ENCODE measurements at places on chromosomes 6 and 20. TPM values are rescaled to one million over a fixed set of nuclear protein-coding genes. Genes with fewer than 3 reads are reported as not detected.

Gene EPB41L1
- 0.17 TPM for total RNA-seq

Gene ERVFRD-1
- not detected for total RNA-seq

Gene ADGB
- total RNA-seq = not detected

Gene LBP
- total RNA-seq = not detected

- no peak overlapping the region for H3K4me3 ChIP-seq
- no peaks in the 10 kb centered on the region for H3K27me3 ChIP-seq
- no peaks in the 10 kb centered on the region for H3K4me1 ChIP-seq
- DNase-seq = no peak
- H3K36me3 ChIP-seq = no peaks in the 10 kb centered on the region
These were observed 198.4 kb upstream of the TENT5A start for GRCh38 chr6:81950877-81951276.

DNA sequence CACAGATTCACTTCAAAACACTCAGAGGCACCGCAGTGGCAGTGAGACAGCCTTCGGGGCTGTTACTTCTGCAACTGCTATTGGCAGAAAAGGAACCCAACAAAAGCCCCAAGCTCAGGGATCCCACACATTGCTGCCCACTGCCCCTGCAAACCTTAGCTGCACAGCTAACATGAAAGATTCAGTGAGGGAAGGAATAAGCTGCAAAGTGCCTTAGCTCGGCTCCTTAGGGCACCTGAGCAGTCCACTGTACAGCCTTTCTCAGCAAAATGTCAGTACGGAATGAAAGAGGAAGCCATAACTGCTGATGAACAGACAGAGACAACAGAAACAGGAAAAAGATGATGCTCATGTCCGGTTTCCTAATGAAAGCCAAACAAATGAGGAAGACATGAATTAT, 179.7 kb upstream of the SHLD1 start:
- H3K27ac ChIP-seq = no peak overlapping the region
- H3K4me1 ChIP-seq = peaks cover 19% of the 10 kb centered on the region
- H3K36me3 ChIP-seq = peaks cover 69% of the 10 kb centered on the region

DNA sequence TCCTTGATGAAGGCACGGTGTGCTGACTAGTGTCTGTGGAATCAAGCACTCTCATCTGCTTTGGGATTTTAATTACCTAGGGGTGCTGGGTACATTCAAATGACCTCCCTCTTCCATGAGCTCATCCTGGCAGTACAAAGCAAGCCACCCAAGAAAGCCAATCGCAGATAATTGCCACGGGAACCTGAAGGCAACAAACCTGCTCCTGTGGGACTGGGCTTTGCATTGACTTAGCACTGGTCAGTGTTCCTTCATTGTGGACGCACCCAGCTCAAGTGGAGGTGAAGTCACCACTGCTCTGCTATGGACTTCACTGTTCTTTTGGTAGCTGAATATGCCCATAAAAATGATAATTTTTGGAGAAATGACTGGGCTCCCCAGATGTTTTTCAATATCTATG, 261.6 kb upstream of the FERMT1 start:
- no peaks in the 10 kb centered on the region for H3K4me1 ChIP-seq
- no peaks in the 10 kb centered on the region for H3K27me3 ChIP-seq
- no peak for DNase-seq
- no peak overlapping the region for H3K27ac ChIP-seq

GRCh38 chr6:138287144-138287955, 69.1 kb upstream of the PBOV1 start:
- no peaks in the 10 kb centered on the region for H3K27me3 ChIP-seq
- H3K4me1 ChIP-seq = no peaks in the 10 kb centered on the region
- H3K4me3 ChIP-seq = no peak overlapping the region
- no peak overlapping the region for H3K27ac ChIP-seq
- H3K36me3 ChIP-seq = no peaks in the 10 kb centered on the region

DNA sequence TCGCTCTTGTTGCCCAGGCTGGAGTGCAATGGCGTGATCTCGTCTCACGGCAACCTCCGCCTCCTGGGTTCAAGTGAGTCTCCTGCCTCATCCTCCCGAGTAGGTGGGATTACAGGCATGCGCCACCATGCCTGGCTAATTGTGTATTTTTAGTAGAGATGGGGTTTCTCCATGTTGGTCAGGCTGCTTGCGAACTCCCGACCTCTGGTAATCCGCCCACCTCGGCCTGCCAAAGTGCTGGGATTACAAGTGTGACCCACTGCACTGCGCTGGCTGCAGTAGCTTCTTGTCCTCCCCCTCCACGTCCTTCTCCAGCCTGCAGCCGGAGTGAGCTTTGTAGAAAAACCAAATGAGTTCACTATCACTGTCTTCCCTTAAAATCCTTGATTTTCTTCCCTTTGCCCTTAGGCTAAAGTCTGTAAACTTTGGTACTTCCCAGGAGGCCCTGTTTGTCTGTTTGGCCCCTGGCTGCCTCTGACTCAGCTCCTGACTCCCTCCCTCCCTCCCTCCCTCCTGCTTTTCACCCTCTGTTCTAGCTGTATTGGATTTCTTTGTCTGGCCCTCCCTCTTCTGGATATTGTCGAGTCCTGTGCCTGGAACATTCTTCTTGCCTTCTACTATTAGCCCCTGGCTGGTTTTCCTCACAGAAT, 12.9 kb downstream of the PARD6B start:
- DNase-seq = no peak
- H3K36me3 ChIP-seq = no peaks in the 10 kb centered on the region
- H3K27me3 ChIP-seq = no peaks in the 10 kb centered on the region
- H3K27ac ChIP-seq = no peak overlapping the region
- peaks cover 11% of the 10 kb centered on the region for H3K4me1 ChIP-seq

All from CD4-positive, alpha-beta memory T cell (primary cell).